ENCODE measurements at places on chromosomes 11 and 22.

DNA sequence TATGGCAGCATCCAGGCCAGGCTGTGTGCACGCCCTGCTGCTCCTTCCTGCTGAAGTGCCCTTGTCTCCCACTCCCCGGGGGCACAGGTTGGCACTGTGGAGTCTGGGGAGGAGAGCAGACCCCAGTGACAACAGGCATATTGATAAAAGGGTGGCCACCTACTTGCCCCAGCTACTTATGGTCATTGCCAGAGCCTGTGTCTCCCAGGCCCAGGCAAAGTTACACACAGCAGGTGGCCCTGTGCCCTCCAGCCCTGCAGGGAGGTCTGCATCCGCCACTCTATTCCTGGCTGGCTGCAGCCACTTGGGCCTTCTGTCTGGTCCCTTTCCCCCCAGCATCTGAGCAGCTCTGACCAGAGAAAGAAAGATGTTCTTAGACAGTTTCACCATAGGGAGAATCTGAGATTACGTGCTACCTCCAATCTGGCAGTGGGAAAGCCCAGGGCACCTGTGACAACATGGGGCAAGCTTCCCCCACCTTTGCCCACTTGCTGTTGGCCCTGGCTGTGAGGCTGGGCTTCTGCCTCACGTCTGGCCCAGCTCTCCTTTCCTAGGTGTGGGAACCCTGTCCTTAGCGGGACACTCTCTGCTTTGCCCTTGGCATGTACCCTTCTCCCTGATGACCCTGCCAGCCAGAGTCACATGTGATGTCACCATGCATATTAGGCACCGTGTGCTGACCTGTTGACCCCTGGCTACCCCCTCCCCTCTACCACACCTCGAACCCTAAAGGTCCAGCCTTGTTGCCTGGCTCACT, 25.3 kb upstream of the CSNK2A3 start:
- no peak for DNase-seq

DNA sequence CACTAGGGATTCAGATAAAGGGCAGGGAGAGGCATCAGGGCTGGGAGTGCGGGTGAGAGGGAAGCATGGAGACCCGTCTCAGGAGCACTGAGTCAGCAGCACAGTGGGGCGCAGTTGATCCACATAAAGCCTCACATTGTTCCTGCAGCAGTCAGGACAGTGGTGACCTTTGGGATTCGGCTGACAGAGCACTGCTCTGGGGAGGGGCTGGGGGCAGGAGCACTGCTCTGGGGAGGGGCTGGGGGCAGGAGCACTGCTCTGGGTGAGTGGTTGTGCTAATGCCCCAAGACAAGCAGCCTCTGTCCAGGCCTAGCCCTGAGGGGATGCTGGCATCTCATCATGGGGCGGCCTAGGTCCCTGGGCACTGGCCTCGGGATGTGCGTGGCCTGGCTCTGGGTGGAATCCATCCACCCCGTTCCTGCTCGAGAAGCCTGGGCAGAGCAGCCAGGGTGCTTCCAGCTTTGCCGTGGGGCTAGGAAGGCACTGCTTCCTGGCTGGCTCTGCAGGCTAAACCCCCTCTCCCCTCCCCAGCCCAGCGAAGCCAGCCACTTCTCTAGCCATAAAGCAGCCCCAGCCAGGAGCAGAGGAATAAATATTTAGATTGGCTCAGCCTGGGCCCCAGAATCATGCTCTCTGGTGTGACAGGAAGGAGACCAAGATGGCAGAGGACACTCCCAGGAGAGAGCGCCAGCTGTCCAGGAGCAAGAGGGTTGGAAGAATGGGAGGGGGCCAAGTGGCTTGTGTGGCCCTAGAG, 7.3 kb downstream of the OAF start:
- no peak for DNase-seq

GRCh38 chr11:36195496-36196354, 93.5 kb downstream of the COMMD9 start:
- no peak for DNase-seq

GRCh38 chr22:48892578-48893287, 934.9 kb downstream of the BRD1 start:
- DNase-seq = no peak

DNA sequence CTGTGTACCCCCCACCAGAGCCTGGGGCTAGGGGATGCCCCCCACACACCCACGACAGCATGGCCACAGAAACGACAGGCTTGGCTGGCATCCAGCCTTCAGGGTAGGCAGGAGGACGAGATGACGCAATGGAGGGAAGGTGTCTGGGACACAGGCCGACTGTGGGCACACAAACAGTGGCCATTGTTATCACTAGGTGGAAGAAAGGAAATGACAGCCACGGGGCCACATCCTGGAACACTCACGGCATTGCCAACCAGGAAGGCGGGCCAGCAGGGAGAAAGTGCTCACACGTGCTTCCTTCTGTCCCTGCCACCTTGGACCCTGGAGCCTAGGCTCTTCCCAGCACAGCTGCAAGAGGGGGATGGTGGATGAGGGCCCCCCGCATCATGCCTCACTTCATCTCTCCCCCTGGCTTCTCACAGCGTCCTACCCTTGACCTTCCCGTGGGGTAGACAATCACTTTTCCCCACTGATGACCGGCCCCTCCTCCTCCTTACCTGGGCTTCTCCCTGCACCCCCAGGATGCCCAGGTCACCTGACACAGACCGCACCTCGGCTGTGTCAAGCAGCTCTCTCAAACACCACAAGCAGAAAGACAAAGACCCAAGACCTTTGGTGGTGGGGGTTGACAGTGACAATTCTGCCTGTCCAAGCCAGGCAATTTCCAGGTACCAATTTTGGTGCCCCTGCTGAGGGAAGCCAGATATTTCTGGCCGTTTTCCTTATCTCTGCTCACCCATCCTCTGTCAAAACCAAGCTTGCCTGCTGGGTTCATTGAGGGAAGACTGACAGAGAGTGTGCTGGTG, 8.6 kb downstream of the PLA2G6 start:
- no peak for DNase-seq

- DNase-seq = no peak
Measured at GRCh38 chr22:45642986-45643385, 28.6 kb upstream of the ATXN10 start.

DNA sequence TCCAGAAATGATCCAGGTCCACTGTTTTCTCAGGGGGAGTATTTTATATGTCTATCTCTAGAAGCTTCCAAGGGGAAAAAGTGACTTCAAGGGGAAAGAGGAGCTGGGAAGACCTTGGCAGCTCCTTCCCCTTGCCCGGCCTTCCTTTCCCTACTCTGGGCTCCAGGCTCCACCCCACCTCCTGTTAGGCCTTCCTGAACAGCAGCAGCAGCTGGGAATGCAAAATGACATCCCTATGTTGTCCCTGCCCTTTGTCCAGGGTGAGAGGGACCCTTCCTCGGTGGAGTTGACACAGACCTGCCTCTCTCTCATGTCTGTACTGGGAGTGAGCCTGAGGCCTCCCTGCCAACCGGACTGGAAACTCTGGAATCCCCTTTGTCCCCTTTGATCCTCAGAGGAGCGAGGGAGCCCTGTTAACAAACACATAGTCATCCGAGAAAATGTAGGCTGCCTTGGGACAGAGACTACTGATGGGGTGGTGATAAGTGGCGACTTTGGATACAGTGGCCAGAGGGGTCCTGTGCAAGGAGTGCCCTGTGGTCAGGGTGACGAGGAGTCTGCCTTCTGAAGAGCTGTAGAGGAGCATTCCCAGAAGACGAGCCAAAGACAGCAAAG, 9.0 kb upstream of the MALAT1 start:
- no peak for DNase-seq

DNA sequence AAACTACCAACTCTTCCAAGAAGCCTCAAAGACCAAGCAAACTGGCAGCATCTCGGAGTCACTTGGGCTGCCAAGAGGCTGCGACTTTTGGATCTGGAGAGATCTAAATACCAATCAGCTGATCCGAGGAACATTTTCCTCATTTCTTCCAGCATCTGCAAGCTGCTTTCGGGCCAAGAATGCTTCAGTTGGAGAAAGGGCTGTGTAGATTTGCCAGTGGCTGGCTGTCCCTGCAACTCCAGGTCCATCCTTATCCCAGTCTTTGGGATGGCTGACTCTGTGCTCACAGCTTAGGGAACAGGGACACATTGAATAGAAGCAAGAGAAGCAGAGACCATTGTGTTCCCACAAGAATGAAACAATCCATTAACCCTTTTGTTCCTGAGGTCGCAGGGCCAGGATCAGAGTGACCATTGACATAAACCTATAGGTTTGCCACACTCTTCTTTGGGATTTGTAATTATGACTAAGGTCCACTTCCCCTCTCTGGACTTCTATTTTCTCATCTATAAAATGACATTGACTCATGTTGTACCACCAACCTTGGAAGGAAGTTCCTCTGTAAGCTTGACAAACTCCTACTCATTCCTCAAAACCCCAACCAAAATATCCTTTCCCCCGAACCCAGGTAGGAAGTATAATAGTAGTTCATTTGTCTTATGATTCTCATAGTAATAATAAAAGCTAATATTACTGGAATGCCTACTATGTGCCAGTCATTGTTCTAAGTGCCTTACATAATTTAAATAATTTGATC, 340.8 kb downstream of the MN1 start:
- no peak for DNase-seq

DNA sequence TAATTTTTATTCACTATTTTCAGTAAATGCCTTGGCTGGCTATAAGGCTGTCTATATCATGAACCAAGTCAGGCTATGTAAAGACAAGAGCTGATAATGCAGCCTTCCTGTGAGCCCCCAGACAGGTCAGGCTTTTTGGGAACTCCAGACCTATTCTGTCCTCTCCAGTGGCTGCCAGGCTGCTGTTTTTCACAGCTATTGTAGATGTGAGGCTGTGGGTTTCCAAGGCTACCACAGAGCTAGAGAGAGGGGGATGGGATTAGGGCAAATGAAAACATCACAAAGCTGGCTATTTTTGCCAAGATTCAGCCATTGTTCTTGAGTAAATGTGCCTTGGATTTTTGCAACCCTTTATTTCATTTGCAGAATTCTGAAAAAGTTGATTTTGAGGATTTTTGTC, 55.7 kb upstream of the SORL1-AS1 start:
- DNase-seq = no peak

- DNase-seq = no peak
Measured at GRCh38 chr11:78833237-78833636, 258.6 kb upstream of the NARS2 start.

- DNase-seq = no peak
Measured at GRCh38 chr22:41831383-41831782, 1.5 kb upstream of the SREBF2 start.

- no peak for DNase-seq
Measured at GRCh38 chr11:87338046-87338639, 300.4 kb downstream of the TMEM135 start.

DNA sequence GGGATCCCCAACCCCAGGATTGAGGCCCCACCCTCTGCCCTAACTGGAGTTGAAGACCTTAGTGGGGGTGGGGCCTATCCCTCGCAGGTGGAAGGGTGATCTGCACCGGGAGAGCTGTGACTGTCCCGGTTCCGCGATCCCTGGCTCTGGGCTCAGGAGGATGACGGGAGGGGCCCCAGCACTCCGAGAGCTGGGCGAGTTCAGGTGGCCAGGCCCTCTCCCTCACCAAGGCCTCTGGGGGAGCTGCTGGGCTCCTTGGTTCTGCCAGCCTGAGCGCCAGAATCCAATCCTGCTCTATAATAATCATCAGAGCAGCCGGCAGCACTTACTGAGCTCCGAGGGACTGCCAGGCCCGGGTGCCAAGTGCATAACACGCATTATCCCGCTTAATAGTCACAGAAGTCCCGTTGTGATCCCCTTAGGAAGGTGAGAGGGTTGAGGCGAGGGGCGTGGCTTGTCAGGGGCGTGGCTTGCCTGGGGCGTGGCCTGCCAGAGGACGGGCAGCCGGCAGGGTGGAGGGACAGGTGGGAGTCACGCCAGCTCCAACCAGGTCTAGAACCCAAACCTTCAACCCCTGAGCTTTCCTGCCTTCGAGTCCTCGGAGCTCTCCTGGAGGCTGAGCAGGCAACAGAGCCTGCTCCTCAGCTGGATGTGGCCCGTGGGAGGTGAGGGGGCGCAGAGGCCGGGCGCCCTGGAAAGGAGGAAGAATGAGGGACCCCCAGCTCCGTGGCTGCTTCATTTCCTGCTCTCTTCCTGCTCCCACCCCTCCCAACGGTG, 7.3 kb upstream of the SYT7 start:
- DNase-seq = no peak

GRCh38 chr11:74090701-74091100, 80.1 kb downstream of the C2CD3 start:
- no peak for DNase-seq

DNA sequence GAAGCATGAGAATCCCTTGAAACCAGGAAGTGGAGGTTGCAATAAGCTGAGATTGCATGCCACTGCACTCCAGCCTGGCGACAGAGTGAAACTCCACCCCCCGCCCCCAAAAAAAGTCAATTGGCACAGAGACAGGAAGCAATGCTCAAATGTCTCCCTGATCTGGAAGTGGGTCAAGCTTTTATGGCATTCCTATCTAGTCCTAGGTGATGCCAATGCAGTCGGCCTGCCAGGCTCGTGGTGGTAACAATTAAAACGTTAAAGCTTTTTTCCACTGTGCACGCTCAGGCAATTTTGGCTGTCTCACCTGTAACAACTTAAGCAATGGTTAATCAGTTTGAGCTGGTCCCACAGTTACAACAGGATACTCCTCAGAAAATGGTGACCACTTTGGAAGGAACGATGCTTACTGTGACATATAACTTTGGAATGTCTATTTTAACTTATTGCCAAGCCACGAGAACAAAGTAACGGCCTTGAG, 18.9 kb upstream of the PISD start:
- DNase-seq = no peak

DNA sequence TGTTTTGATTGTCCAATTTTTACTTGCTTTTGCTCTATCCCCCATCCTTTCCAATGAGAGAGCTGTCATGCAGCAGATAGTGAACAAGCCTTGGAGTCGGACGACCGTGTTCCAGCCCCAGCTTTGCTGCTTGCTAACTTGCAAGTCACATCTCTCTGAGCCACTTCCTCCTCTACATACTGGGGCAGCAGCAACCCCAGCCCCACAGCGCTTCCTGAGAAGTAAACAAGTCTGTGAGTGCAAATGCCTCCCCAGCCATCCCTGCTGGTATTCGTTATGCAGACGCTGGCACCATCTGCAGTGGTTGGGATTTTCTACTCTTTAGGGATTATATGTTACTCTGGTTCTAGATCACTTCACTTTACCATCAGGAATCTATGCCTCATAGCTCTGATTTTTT, 35.0 kb downstream of the TPBGL start:
- no peak for DNase-seq

DNA sequence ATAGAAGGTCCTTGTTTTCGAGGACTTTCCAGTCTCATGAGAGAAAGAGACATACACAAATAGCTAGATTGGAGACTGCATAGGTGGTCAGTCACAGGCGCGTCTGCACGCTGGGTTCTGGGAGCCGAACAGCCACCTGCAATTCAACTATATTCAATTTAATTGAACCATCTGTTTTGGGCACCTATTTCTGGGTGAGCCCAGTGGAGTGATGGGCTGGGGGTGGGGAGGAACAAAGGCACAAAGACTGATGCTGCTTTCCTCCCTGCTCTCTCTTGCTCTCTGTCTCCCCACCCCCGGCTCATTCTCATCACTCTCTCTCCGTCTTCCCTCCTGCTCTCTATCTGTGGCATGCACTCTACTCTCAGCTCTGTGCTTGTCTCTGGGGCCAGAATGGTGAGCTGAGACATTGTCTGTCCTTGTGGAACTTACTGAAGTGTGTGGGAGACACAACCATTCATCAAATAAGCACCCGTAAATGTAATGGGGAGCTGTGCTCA, 48.1 kb upstream of the B3GAT1 start:
- no peak for DNase-seq
